Hematopoietic multipotent progenitor cell treated with erythropoietin and hydrocortisone succinate and interleukin-3 and kit ligand, for 4 days (in vitro differentiated cells): ENCODE measurements at places on chromosomes 13 and 19.
A peak's percentile ranks its signal among the peaks of the same experiment; 100 is the strongest.

DNA sequence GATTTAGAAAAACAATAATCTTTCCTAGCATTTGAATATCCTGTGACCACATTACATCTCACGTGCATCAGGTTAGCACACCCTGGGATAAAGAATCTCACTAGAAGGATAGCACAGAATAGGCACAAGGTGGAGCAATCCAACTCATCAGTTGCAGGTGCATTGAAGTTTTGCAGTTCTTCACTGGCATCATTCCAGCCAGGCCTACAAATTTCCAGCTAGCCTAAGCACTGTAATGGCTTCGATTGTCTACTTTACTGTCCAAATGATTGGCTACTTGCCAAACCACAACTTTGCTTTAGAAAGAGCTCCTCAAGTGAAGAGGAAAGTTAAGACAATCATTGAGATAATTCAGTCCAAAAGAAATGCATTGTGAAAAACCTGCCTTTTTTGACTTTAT is 89.5 kb downstream of the SPRY2 start:
- DNase-seq, result peak; percentile 58

GRCh38 chr13:45781553-45782326 is 69.8 kb downstream of the SIAH3 start:
- DNase-seq, result peak; percentile 42

- no peak for DNase-seq
Observed at GRCh38 chr13:50141375-50141975, 126.2 kb downstream of the KCNRG start.

GRCh38 chr19:12126707-12127106 is 13.4 kb downstream of the ZNF20 start:
- DNase-seq, result peak; percentile 42

DNA sequence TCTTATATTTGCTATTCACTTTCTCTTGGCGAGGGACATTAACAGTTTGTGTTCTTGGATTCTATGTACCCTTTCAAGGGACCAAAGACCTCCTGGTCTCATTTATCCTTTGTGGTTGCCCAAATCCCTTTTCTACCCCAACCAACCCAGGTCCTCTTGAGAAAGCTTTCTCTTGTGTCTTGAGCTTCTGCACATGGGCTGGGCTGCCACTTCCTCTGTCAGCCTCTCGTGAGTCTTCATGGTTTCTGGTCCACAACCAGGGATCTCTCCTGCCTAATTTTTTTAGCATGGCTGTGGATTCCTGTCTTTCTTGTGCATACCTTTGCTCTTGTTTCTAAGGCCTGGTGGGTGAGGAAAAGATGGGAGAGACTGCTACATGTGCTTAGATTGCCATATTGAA is 14.9 kb downstream of the TIMM13 start:
- DNase-seq, result peak; percentile 38

GRCh38 chr13:79185580-79185979 is 220.5 kb downstream of the RBM26 start:
- DNase-seq, result no peak

DNA sequence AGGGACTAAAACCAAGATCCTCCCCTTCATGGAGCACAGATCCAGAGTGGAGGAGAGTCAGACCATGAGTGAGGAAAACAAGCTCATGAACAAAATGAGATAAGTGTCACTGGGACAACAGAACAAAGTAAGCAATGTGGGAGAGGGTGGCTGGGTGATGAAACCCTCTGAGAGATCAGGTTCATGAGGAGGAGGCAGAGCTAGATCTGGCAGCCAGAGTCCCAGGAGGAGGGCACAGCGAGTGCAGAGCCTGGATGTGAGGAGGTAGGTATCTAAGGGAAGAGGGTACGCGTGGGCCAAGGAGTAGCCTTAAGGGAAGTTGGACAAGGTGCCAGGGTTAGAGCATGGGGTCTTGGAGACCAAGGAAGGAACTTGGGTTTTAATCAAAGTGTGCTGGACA is 1311.9 kb downstream of the UQCRFS1 start:
- DNase-seq, result no peak

- no peak for DNase-seq
Observed at GRCh38 chr13:111116856-111117255, 1.7 kb downstream of the ARHGEF7 start.

- no peak for DNase-seq
Observed at GRCh38 chr19:38070573-38070972, 153.4 kb downstream of the DPF1 start.

- DNase-seq, result no peak
Observed at GRCh38 chr13:67299751-67300150, 69.6 kb upstream of the PCDH9 start.

DNA sequence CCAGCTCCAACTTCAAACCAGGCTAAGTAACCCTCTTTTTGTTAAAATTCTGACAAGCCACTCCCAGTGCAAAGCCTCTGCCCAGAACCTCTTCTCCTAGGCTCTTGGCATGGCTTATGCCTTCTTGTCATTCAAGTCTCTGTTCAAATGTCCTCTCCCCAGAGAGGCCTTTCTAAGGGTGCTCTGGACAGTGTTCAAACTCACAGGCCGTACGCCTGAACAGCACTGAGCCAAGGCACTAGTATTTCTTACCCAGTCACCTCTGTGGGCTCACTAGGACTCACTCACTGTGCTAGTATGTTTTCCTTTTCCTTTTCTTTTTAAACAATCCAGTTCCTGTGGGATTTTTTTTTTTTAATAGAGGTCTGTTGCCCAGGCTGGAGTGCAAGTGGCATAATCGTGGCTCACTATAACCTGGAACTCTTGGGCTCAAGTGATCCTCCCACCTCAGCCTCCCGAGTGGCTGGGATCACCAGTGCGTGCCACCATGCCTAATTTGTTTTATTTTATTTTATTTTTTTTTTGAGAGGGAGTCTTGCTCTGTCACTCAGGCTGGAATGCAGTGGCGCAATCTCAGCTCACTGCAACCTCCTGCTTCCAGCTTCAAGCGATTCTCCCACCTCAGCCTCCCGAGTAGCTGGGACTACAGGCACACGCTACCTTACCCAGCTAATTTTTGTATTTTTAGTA is 2.3 kb upstream of the ASF1B start:
- no peak for DNase-seq

DNA sequence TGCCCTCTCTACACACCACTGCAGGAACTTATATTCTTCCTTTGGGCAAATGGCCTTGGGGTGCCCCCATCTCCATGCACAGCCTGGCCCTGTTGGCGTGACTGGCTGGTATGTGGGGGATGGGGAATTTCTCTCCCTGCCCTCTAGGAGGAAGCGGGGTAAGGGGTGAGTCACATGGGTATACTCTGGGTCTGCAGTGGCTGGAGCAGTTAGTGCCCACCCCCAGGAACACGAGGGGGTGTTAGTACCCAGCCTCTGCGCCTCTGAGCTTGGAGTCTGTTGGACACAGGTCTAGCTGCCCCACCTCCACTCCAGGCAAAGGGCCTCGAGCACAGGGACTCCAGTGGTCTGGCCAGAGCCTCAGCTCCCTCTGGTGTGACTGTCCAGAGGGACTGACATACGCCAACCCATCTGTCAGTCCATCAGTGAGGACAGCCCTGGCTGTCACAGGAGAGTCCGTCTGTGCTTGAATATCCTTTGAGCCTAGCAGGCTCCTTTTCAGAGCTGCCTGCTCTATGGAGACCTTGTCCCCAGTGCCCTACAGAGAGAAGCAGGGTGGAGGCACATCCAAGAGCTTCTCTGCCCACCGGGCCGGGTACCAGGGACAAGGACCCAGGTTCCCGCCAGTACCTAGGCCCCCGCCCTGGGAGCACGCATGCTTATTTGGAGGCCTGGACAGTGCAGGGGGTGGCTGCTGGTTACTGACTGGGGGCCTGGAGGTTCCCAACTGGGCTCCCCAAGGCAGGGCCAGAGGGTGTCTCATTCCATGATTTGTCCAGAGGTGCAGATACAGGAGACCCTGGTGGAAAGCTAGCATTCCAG is 66.6 kb downstream of the CHST8 start:
- DNase-seq, result no peak

DNA sequence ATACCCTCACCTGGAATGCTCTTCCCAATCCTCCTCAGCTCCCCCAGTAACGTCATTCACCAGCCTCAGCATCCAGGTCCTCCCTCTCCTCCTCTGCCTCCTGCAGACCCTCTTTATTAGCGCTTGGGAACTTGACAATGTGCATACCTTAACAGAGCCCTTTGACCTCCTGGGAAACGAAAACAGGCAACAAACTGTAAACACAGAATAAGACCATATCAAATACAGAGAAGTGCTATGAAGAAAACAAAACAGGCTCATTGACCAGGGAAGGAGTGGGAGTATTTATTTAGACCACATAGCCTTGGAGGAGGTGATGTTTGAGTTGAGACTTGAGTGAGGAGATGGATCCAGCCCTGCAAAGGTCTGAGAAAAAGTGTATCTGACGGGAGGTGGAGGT is 107.9 kb upstream of the SLC7A1 start:
- DNase-seq, result no peak

DNA sequence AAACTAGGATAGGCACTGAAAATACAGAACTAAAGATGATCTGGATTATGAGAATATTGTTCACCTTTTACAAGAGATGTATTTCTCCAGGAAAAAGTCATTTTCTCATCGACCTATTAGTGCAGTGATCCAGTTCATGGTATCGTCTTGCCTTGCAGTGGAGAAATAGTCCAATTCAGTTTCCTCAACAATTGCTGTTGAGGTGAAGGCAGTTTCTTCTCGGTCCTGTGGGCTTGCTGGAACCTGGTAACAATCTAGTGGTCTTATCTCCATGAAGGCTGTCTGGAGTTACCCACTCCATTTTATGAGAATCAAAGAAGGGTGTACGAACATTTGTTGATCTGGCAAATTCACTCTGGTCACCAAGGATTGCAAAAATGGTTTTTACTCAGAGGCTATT is 266.8 kb downstream of the LHFPL6 start:
- DNase-seq, result no peak

GRCh38 chr19:51783372-51783771 is 11.6 kb upstream of the FPR3 start:
- DNase-seq, result peak; percentile 86

- DNase-seq, result no peak
Observed at GRCh38 chr13:109816112-109816807, 29.9 kb upstream of the IRS2 start.

GRCh38 chr13:97385854-97386253 is 48.1 kb upstream of the RAP2A start:
- DNase-seq, result no peak

DNA sequence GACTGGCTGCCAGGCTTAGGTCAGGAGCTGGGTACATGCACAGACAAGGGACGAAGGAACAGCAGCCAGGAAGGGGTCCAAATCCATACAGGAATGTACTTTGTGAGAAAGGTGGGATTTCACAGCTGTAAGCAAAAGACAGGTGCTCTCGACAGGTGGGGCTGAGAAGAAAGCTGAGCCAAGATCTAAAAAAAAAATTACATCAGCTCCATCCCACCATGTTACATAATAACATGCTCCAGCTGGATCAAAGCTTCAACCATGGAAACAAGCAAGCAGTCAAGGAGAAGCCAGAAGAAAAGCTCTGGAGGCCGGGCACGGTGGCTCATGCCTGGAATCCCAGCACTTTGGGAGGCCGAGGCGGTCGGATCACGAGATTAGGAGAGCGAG is 8.0 kb downstream of the UBXN6 start:
- no peak for DNase-seq

DNA sequence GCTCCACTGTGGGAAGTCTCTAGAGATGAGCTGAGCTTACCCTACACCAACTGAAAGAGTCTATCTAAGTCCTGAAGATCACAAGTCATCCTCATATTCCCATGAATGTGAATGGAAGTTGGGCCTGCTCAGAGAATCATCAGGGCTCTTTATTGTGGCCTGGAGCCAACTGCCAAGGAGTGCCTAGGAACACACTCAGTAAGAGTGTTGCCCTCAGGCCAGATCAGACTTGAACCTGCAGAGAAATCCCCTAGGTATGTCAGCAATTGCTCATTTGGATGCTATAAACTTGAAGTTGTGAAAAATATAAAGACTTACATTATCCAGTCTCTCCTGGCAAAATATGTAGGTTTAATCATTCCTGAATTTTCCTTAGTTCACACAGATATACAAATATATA is 1070.2 kb downstream of the EFNB2 start:
- DNase-seq, result no peak

DNA sequence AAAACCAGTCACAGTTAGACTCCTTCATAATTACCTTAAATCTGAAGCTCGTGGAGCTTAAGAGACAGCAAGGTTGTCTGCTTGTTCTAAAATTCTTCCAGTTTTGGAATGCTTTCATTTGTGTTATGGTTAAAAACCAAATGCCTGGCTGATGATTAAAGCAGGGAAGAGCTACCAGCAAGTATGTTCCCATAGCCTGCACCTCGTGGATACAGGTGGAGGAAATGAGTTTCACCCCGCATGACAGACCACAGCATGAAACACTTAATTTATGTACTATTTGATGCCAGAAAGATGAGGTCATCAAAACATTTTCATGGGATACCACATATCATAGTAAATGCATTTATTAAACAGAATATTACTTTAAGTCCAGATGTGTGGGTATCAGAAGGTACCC is 416 bp upstream of the DOCK9 start:
- DNase-seq, result no peak

GRCh38 chr19:16336571-16336970 is 11.9 kb downstream of the KLF2 start:
- DNase-seq, result no peak

DNA sequence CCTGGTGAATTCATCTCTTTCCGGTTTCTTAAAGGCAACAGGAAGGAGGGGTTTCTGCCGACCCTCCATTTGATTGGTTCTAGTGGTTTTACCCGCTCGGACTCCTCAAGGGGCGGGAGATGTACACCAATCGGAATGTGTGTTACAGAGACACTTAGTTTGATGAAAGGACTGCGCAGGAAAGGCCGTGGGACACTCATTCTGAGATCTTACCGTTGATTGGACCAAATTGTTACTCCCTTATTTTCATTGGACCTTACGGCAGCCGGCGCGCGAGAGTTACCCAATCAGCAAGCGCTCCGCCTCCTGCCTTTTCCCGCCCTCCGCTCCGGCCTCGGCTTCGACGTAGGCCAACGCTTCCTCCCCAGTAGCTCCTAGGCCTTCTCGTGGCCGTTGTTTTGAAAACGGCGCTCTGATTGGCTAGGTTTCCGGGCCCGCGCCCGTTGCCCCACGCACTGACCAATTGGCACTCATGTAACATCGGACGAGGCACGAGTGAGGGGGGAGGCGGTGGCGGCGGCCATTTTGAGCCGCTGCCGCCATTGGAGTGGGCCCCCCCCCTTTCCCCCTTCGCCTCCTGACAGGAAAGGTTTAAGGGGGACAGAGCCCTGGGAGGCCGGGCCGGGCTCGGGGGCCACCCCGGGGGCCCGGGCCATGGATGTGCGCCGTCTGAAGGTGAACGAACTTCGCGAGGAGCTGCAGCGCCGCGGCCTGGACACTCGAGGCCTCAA is at the start of gene HNRNPUL1:
TSS of gene HNRNPUL1 (plus strand) at position 523 of the 731 bp plus-strand sequence. CDS start at position 655, 132 bp downstream.
- DNase-seq, result peak; percentile 100

GRCh38 chr13:91045351-91046034 is 302.0 kb upstream of the MIR17HG start:
- DNase-seq, result peak; percentile 59

GRCh38 chr13:113857531-113858195 is 6.2 kb downstream of the GAS6 start:
- DNase-seq, result no peak

- DNase-seq, result no peak
Observed at GRCh38 chr19:35556846-35557538, 6.5 kb downstream of the ATP4A start.

- no peak for DNase-seq
Observed at GRCh38 chr13:102300379-102300778, 101.5 kb downstream of the FGF14 start.
